ENCODE measurements at places on chromosomes 3 and 15.

GRCh38 chr3:39390181-39390580, 7.0 kb downstream of the SLC25A38 start:
- DNase-seq = no peak

GRCh38 chr3:141940194-141940776, 63.8 kb downstream of the ATP1B3 start:
- no peak for DNase-seq

DNA sequence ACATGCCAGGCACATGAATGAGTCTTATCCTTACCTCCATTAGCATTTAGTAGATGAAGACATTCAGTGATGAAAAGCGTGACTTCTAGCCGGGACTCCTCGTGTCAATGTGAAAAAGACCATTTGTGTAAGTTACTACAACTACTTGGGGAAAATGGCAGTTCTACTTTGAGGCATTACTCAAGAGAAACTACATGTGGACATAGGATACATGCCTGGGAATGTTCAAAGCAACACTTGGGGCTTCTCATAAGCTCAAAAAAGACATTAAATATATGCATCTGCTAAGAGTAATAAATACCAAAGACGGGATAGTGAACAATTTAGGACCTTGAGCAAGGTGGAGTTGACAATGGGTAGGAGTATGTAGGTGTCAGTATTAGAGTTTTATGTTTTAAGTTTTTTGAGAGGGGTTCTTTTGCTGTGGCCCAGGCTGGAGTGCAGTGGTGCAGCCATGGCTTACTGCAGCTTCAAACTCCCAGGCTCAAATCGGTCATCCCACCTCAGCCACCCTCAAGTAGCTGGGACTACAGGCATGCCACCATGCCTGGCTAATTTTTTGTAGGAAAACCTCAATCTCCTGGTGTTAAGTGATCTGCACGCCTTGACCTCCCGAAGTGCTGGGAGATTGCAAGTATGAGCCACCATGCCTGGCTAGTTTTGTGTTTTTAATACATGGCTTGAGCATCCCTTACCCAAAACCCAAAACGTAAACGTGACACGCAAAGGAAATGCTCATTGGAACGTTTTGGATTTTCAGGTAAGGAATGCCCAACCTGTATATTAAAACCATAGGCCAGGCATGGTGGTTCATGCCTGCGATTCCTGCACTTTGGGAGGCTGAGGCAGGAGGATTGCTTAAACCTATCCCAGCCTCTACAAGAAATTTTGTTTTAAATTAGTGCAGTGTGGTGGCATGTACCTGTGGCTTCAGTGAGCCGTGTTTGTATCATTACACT, 3.9 kb downstream of the RPLP1 start:
- no peak for DNase-seq

DNA sequence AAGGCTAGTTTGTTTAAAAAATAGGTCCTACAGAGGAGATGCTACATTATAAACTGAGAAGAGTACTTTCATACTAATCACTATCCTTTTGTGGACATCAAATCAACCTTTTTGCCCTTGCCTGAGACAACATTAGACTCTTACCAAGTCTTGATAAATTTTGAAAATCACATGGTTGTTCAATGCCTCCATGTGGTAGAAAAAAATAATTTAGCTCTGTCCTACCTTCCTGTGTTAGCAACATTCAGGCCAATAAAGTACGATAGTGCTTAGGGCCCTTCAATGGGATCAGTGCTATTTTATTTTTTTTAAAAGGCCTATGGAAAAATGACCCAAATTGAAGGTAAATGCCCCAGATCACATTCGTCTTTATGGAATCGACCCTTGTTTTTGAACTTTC, 5.0 kb upstream of the UBE2E1 start:
- no peak for DNase-seq

- no peak for DNase-seq
Measured at GRCh38 chr3:112355307-112355687, 22.3 kb downstream of the CD200 start.

DNA sequence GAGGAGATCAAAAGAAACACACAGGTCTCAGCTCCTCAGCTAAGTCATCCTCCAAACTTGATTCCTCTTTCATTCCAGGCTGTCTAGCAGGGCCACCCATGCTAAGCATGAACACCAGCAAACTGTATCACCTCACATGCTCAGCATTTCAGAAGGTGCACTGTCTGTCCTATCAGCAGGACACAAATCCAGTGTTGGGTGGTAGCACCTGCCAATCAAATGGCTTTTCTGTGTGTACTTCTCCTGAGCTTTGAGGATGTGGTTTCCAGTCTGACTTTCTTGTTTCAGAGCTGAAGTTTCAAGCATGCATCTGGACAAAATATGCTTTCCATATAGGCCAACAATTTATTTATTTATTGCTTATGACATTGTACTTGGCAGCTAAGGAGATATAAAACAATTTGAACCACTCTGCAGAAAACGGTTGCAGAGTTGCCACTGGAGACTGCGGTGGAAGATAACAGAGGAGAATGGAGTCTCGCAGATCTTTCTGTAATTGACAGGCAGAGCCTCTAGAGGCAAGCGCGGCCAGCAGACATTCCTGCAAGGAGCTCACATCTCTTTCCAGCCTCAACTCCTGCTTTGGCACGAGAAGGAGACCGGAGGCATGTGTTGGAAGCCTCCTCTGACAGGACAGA, 167.1 kb upstream of the WNT5A start:
- DNase-seq = no peak
